GM12878 (cell line): ENCODE measurements at places on chromosomes 11 and 22. TPM values are rescaled to one million over a fixed set of nuclear protein-coding genes. Genes with fewer than 3 reads are reported as not detected.

Gene RRM1
- total RNA-seq: 140 and 141 TPM in 2 replicates

Gene GP1BB
- total RNA-seq: 0.28 and 0.35 TPM in 2 replicates

Gene AIP
- total RNA-seq: 128 and 129 TPM in 2 replicates

Gene PKNOX2
- not detected in 2 replicates for total RNA-seq

- H3K4me1 ChIP-seq: no peaks in the 10 kb centered on the region
- H3K4me3 ChIP-seq: no peak overlapping the region
- no peaks in the 10 kb centered on the region for H3K27me3 ChIP-seq
Observed at GRCh38 chr11:95939091-95939490, 15.2 kb upstream of the MTMR2 start.

DNA sequence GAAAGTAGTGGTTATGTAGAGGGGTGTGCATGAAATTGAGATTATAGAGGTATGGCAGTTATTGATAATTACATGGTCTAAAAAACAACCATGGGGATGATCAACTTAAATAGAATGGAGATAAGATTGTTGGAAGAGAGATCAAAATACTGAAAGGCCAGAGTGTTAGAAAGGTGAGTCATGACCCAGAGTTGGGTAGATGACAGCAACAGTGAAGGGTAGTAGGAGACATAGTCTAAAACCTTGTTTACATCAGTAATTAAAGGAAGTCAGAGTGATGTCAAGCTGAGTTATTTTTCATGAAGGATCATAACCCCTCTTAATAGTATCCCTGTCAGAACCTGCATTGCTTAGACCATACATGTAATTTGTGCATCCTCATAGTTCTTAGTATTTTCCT is 110.9 kb downstream of the ELP4 start:
- H3K27me3 ChIP-seq: no peaks in the 10 kb centered on the region
- no peaks in the 10 kb centered on the region for H3K36me3 ChIP-seq
- no peaks in the 10 kb centered on the region for H3K4me1 ChIP-seq

DNA sequence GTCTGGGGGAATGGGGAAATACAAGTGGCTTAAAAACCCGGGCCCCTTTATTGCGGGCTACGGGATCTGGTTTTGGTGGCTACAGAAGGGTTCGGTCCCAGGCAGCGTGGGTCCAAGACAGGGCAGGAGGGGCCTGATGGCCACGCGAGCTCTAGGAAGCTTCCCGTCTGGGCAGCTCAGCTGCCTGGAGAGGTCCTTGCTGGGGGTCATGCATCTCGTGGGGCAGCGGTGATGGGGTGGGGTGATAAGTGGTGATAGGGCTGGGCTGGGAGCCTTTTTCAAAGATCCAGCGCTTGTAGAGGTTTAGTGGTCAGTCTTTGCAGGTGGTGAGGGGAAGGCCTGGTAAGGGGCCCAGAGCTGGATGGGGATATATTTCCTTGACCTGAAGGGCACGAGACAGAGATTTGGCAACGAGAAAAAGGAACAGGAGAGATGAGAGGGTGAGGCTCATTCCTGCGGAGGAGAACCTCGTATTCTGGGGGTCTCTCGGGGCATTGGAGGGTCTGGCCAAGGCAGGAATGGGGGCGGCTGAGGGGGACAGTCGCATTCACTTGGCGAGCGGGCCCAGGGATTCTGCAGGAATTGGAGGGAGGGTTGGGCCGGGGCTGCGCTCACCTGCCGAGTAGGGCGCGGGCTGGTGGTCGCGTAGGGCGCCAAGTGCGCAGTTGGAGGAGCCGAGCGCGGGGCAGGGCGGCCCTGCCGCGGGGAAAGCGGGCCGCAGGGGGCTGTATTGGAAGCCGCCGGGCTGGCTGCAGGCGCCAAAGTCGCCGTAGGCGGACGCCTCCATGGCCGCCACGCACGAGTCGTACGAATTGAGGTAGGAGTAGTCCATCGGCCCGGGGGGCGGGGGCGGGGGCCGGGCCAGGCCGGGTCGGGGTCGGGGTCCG is 560 bp downstream of the PHOX2A start:
- peaks cover 30% of the 10 kb centered on the region; the same call in 1 of the 2 replicates for H3K27me3 ChIP-seq
- H3K4me1 ChIP-seq: peaks cover 4% of the 10 kb centered on the region
- H3K27ac ChIP-seq: no peak overlapping the region
- no peak overlapping the region for H3K4me3 ChIP-seq
- H3K36me3 ChIP-seq: no peaks in the 10 kb centered on the region; the same call in 1 of the 2 replicates

DNA sequence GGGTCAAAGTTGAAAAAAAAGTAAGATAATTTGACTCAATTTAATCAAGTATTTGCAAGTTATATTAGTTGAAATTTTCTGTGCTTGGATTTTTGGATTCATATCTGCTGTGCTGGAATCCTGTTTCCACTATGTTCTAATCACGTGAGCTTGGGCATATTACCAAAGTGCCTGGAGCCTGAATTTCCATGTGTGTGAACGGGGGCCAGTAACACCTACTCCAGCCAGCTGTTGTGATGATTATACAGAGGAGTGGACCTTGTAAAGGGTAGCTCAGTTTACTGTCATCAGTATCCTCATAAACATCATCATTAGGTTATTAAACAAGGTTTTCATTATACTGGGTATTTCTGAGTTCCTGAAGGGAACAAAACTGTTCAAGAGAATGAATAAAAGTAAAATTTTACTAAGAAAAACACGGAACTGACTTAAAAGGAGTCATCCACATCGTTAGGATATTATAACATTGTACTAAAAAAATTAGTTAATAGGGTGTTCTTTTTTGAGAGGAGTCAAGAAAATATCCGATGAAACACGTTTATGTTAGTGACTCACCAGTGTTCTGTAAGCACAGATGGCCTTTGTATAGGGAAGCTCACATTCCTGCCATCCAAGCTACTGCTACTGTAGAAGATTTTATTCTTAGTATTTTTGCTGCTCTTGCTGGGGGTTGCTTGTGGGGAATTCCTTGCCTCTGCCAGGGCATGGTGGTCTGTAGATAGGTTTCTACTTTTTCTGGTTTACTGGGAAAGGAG is 144.1 kb downstream of the ARHGAP42 start:
- no peaks in the 10 kb centered on the region for H3K36me3 ChIP-seq
- H3K27ac ChIP-seq: no peak overlapping the region
- DNase-seq: no peak
- no peak overlapping the region for H3K4me3 ChIP-seq

DNA sequence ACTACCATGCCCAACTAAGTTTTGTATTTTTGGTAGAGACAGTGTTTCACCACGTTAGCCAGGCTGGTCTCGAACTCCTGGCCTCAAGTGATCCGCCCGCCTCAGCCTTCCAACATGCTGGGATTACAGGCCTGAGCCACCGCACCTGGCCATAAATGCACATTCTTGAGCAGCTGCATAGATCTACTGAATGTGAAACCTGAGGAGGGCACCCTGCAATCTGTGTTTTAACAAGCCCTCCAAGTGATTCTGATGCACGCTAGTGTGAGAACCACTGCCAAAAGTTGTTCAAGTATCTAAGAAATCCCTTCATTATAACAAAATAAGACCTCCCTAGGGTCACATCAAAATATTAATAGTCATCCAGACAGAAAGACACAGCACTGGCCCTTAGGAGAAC is 89.3 kb downstream of the RDX start:
- no peak overlapping the region for H3K27ac ChIP-seq
- H3K27me3 ChIP-seq: no peaks in the 10 kb centered on the region
- no peaks in the 10 kb centered on the region for H3K36me3 ChIP-seq
- H3K4me3 ChIP-seq: no peak overlapping the region
- no peaks in the 10 kb centered on the region for H3K4me1 ChIP-seq

GRCh38 chr22:43018615-43019014 is 3.7 kb upstream of the PACSIN2 start:
- H3K36me3 ChIP-seq: no peaks in the 10 kb centered on the region
- no peak for DNase-seq
- no peaks in the 10 kb centered on the region for H3K4me1 ChIP-seq
- no peak overlapping the region for H3K4me3 ChIP-seq

GRCh38 chr11:11010624-11011127 is 152.8 kb upstream of the ZBED5 start:
- no peaks in the 10 kb centered on the region for H3K4me1 ChIP-seq
- no peak overlapping the region for H3K4me3 ChIP-seq
- no peaks in the 10 kb centered on the region for H3K36me3 ChIP-seq
- H3K27ac ChIP-seq: no peak overlapping the region

GRCh38 chr11:108393046-108393445 is 74.3 kb downstream of the C11orf65 start:
- H3K4me1 ChIP-seq: no peaks in the 10 kb centered on the region
- H3K36me3 ChIP-seq: no peaks in the 10 kb centered on the region
- H3K27ac ChIP-seq: no peak overlapping the region
- H3K27me3 ChIP-seq: no peaks in the 10 kb centered on the region

DNA sequence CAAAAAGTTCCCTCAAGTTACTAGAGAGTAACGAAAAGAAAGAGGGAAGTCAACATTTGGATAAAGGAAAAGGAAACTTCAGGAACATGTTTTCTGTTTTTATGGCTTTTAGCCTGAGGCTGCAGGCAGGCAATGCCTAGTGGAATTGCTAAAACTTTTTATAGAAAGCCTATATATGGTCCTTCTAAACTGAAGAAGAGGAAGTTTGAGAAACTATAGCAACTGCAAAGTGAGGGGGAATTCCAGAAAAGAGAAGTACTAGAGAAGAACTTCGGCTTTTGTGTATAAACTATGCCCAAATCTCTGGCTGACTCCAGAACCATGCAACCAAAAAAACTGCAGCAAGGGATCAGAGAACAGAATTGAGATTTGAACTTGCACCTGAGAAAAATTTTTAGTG is 74.3 kb upstream of the ARHGAP42 start:
- H3K27me3 ChIP-seq: no peaks in the 10 kb centered on the region
- peak; percentile 2 for DNase-seq
- no peak overlapping the region for H3K27ac ChIP-seq
- H3K4me1 ChIP-seq: no peaks in the 10 kb centered on the region
- no peaks in the 10 kb centered on the region for H3K36me3 ChIP-seq

GRCh38 chr11:121152764-121153163 is 51.7 kb downstream of the TECTA start:
- no peaks in the 10 kb centered on the region for H3K4me1 ChIP-seq
- H3K27me3 ChIP-seq: no peaks in the 10 kb centered on the region; the same call in none of the 2 replicates
- no peaks in the 10 kb centered on the region for H3K36me3 ChIP-seq
- no peak for DNase-seq
- H3K4me3 ChIP-seq: no peak overlapping the region
